Calu3 (cell line): ENCODE measurements at places on chromosomes 2 and 18.

GRCh38 chr2:230947908-230948365 lies 22.9 kb upstream of the GPR55 start:
- H3K4me3 ChIP-seq = no peak overlapping the region
- no peak for DNase-seq
- no peaks in the 10 kb centered on the region for H3K36me3 ChIP-seq
- peaks cover 89% of the 10 kb centered on the region for H3K27me3 ChIP-seq
- H3K4me1 ChIP-seq = no peaks in the 10 kb centered on the region
- H3K27ac ChIP-seq = no peak overlapping the region

GRCh38 chr2:139162456-139162855 lies 382.3 kb upstream of the NXPH2 start:
- H3K36me3 ChIP-seq = no peaks in the 10 kb centered on the region
- no peaks in the 10 kb centered on the region for H3K27me3 ChIP-seq
- no peak overlapping the region for H3K27ac ChIP-seq
- H3K4me3 ChIP-seq = no peak overlapping the region

DNA sequence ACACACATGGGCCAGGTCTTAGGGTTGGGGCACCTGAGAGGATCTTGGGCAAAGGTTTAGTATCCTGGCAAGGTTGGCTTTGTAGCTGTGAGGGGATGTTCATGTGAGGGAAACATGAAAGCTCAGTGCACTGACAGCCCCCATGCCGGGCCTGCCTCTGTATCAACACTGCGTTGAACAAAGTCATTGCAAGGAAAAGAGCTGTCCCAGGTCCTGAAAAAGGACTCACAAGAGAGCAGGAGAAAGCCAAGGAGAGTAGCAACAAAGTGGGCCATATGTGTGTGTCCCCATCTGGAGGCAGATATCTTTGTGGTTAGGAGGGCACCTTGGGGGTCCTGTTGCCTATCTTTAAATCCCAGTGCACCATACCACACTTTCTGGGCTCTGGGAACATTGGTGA lies 237.8 kb upstream of the THSD7B start:
- DNase-seq = peak; percentile 25
- no peak overlapping the region for H3K27ac ChIP-seq
- no peaks in the 10 kb centered on the region for H3K36me3 ChIP-seq
- no peaks in the 10 kb centered on the region for H3K4me1 ChIP-seq

- no peak for DNase-seq
- H3K27ac ChIP-seq = no peak overlapping the region
- no peaks in the 10 kb centered on the region for H3K36me3 ChIP-seq
- H3K4me1 ChIP-seq = peaks cover 8% of the 10 kb centered on the region
- no peak overlapping the region for H3K4me3 ChIP-seq
These were observed 136.0 kb downstream of the EML6 start for GRCh38 chr2:54859416-54859815.

- DNase-seq = no peak
- no peaks in the 10 kb centered on the region for H3K36me3 ChIP-seq
- H3K27ac ChIP-seq = no peak overlapping the region
- H3K4me1 ChIP-seq = no peaks in the 10 kb centered on the region
- H3K27me3 ChIP-seq = peaks cover 35% of the 10 kb centered on the region
These were observed 91.4 kb downstream of the AOX1 start for GRCh38 chr2:200677171-200677570.

- no peaks in the 10 kb centered on the region for H3K4me1 ChIP-seq
- H3K27ac ChIP-seq = no peak overlapping the region
- H3K36me3 ChIP-seq = no peaks in the 10 kb centered on the region
These were observed 27.1 kb upstream of the CWC22 start for GRCh38 chr2:180033993-180034894.

DNA sequence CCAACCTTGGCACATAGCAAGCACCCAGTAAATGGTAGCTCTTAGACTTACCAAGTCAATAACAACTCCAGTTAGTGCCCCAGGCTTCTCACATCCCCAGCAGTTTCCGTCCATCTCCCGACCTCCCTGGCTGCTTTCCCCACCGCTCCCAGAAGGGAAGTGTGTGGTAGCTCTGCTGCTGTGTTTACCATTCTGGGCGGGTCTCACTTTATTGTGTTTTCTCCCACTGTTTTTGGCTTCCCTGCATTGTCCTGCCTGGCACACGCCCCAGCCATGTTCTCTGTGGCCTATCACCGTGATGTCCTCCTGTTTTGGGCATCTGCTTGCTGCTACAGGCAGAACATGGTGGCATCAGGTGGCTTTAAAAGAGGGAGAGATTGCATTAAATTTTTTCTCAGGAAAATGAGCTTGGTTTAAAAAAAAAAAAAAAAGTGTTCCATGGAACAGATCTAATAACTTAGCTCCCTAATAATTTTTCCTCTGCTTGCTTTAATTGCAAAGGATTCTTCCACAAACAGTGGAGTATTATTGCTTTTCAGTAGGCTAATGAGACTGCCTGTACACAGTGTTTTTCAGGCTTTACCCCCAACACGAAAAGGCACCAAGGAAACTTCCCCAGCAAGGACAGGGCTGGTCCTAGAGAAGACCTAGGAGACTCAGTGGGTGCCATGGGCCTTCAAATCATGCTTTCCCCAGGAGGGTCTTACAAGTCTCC lies 8.0 kb upstream of the COX7A2L start:
- H3K27ac ChIP-seq = no peak overlapping the region
- no peaks in the 10 kb centered on the region for H3K36me3 ChIP-seq
- DNase-seq = no peak
- peaks cover 9% of the 10 kb centered on the region for H3K4me1 ChIP-seq
- no peak overlapping the region for H3K4me3 ChIP-seq

DNA sequence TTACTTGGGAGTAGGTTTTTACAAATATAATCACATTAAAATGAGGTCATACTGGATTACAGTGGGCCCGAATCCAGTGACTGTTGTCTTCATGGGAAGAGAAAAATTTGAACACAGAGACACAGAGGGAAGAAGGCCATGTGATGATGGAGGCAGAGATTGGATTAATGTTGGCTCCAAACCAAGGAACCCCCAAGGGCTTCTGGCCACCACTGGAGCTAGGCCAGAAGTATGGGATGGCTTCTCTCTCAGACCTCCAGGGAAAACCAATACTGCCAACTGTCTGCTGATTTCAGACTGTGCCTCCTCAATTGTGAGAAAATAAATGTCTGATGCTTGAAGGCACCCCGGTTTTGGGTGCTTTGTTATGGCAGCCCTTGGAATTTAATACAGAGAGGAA lies 76.0 kb downstream of the ALPK2 start:
- no peak for DNase-seq
- no peaks in the 10 kb centered on the region for H3K27me3 ChIP-seq
- no peak overlapping the region for H3K4me3 ChIP-seq
- H3K27ac ChIP-seq = no peak overlapping the region
